ENCODE measurements at places on chromosomes 3 and 15. TPM values are rescaled to one million over a fixed set of nuclear protein-coding genes. Genes with fewer than 3 reads are reported as not detected.

- H3K36me3 ChIP-seq: no peaks in the 10 kb centered on the region
- no peaks in the 10 kb centered on the region for H3K4me1 ChIP-seq
- no peak overlapping the region for H3K27ac ChIP-seq
- H3K27me3 ChIP-seq: peaks cover 3% of the 10 kb centered on the region
- H3K4me3 ChIP-seq: no peak overlapping the region
Observed at GRCh38 chr3:58574106-58574505, 3.1 kb downstream of the FAM107A start.

DNA sequence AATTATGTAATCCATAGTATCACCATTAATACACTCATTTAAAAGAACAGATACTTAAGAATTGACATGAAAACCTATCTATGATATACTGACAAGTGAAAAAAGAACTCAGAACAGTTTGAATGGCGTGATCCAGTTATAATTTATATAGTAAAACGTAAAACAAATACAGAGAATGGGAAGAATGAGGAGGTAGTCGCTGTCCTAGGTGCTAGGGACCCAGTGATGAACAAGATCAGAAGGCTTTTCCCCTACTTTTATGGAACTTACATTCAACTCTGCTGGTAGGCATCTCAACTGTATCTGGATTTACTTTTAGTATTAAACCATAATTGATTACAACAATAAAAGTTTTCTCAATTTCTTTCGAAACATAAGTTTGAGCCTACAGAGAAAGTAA, 31.8 kb downstream of the GSK3B start:
- no peaks in the 10 kb centered on the region for H3K36me3 ChIP-seq
- no peak for DNase-seq
- no peaks in the 10 kb centered on the region for H3K27me3 ChIP-seq
- no peak overlapping the region for H3K4me3 ChIP-seq
- no peaks in the 10 kb centered on the region for H3K4me1 ChIP-seq
- no peak overlapping the region for H3K27ac ChIP-seq

- H3K36me3 ChIP-seq: no peaks in the 10 kb centered on the region
- H3K27me3 ChIP-seq: no peaks in the 10 kb centered on the region
- H3K4me1 ChIP-seq: no peaks in the 10 kb centered on the region
- no peak for DNase-seq
- no peak overlapping the region for H3K4me3 ChIP-seq
Observed at GRCh38 chr3:101266566-101266965, 53.8 kb downstream of the IMPG2 start.

DNA sequence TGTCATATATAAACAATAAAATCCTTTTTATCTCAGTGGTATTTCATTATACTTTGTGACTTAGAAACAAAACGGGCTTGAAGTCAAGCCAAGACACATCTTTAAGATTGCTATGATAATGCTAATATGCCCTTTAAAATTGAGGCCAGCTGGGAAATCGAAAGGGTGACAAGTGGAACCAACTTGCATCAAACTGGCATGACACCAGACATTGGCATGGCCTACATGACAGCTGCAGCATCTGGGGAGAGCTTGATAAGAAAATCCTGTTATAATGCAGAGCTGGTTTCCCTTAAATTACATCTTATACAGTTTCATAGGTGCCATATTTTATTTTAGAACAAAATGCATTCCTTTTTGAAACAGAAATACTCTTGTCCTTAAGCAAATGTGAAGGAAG, 325.2 kb downstream of the ZBBX start:
- no peaks in the 10 kb centered on the region for H3K4me1 ChIP-seq
- H3K27me3 ChIP-seq: no peaks in the 10 kb centered on the region
- H3K36me3 ChIP-seq: no peaks in the 10 kb centered on the region
- no peak overlapping the region for H3K4me3 ChIP-seq

DNA sequence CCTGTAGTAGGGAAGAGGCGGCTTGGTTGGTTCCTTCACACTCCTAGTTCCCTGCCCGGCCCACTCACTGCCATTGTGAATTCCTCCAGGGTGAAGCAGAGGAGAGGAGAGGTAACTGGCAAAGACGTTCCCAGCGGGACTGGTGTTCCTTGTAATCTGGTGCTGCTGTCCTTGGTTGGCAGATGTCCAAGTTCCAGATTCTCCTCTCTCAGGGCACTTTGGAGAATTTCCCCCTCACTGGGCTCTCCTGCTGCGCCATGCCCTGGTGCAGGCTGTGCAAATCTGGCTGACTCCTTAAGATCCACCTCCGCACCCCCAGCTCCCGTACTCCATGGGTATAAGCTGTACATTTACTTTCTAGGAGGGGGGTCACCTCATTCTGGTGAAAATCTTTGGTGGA, 37.3 kb downstream of the THSD4 start:
- no peaks in the 10 kb centered on the region for H3K36me3 ChIP-seq
- H3K27me3 ChIP-seq: no peaks in the 10 kb centered on the region
- H3K27ac ChIP-seq: no peak overlapping the region
- no peak overlapping the region for H3K4me3 ChIP-seq

DNA sequence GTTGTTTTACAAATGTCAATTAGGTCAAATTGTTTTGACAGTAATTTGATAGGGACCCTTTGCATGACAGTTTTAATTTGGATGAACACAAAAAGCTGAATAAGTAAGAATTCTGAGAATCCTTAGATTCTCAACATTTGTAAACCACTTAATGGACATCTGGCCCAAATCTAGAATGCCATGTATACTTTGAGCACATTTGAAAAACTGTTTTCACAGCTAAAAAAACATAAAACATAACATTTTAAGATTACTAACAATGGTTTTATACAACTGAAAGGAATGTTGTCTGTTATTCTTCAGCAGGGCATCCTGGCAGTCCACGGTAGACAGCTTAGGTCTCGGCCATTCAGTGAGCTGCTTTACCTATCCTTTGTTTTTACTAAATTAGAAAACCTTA, 34.5 kb upstream of the TM2D3 start:
- H3K36me3 ChIP-seq: peaks cover 20% of the 10 kb centered on the region
- DNase-seq: no peak
- H3K4me3 ChIP-seq: no peak overlapping the region
- no peak overlapping the region for H3K27ac ChIP-seq

DNA sequence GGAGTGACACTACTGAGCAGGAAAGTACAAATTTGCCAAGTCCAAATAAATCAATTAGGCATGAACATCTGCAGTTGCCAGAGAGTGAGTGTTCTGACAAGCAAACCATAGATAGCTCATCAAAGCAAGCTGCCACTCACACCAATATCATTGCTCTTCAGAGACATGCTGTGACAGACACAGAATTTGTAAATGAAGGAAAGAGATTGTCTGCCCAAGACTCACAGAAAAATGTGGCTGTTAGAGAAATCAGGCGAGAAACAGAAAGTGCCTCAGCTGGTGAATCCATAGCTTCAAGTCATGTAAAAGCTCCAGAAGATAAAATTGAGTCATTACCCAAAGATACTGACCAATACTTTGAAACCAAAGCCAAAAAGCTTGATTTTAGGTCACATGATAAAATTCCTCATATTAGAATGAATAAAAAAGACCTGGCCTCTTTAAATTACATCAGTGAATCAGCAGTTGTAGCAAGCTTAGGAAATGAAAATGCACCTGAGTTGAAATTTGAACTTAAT, 50.8 kb downstream of the CRYBG3 start:
- H3K27ac ChIP-seq: no peak overlapping the region
- no peaks in the 10 kb centered on the region for H3K36me3 ChIP-seq
- H3K4me3 ChIP-seq: peak overlapping the region; percentile 24
- H3K27me3 ChIP-seq: no peaks in the 10 kb centered on the region

The KCNMB2 gene
- total RNA-seq: not detected

GRCh38 chr3:82224661-82225060, 463.2 kb upstream of the GBE1 start:
- no peaks in the 10 kb centered on the region for H3K36me3 ChIP-seq
- no peak for DNase-seq
- no peak overlapping the region for H3K4me3 ChIP-seq

The DNAH12 gene
- 0.09 TPM for total RNA-seq

The FAM81A gene
- 0.97 TPM for total RNA-seq

DNA sequence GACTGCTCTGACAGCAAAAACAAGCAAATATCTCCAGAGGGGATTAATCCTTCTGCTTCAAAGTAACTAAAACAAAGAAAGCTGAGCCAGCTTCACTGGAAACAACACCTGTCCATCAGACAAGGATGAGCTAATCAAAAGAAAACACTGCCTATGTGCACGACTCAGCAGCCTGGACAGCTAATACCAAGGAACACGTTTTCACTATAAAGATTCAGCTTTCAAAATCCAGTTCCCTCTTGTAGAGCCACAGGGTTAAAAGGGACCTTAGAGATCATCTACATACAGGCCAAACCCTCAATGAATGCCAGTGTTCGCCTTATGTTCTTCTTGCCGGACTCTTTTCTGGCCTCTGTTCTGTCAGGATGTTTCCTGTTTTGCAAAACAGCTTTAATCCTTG, 6.9 kb downstream of the TUSC7 start:
- no peaks in the 10 kb centered on the region for H3K36me3 ChIP-seq
- no peaks in the 10 kb centered on the region for H3K4me1 ChIP-seq
- no peaks in the 10 kb centered on the region for H3K27me3 ChIP-seq
- no peak for DNase-seq
- H3K27ac ChIP-seq: no peak overlapping the region

The CHMP2B gene
- total RNA-seq: 33.9 TPM
